H7 (cell line): ENCODE measurements at places on chromosomes 1 and 21. TPM values are rescaled to one million over a fixed set of nuclear protein-coding genes. Genes with fewer than 3 reads are reported as not detected.
A peak's percentile ranks its signal among the peaks of the same experiment; 100 is the strongest.

DNA sequence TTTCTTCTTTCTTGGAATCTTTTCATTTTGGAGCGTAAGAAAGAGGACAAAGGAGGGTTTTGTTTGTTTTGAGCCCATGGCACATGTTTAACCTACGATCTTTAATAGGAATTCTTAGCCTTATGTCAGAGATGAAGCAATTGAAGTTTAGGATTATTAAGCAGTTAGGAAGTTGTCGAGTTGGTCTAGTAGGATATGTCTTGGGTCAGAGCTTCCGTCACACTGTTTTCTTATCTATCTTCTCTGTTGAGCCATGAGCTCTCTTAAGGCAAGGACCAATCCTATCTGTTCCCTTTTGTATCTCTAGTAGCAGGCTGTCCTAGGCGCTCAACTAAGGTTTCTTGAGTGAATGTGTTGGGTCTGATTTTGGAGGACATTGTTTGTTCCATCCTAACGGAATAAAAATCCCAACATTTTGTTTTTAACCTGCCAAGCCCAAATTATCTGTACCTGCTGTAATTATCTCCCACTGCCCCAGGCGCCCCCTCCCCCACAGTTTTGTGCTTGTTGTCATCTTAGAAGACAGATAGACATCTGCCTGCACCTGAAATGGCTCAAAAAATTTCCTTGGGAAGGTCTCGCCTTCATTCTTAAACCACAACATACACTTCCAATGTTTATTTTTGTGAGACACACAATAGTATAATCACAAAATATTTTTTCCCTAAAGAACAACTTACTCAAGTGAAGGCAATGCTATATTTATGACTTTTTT, 95.3 kb upstream of the GADD45A start:
- DNase-seq: no peak

DNA sequence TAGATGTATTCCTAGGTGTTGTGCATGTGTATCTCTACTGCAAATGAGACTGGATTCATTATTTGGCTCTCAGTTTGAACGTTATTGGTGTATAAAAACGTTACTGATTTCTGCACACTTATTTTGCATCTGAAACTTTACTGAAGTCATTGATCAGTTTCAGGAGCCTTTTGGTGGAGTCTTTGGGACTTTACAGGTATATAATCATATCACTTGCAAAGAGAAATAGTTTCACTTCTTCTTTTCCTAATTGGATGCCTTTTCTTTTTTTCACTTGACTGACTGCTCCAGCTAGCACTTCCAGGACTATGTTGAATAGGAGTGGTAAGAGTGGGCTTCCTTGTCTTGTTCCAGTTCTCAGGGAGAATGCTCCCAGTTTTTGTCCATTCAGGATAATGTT, 252.2 kb downstream of the SMYD3 start:
- no peak for DNase-seq

DNA sequence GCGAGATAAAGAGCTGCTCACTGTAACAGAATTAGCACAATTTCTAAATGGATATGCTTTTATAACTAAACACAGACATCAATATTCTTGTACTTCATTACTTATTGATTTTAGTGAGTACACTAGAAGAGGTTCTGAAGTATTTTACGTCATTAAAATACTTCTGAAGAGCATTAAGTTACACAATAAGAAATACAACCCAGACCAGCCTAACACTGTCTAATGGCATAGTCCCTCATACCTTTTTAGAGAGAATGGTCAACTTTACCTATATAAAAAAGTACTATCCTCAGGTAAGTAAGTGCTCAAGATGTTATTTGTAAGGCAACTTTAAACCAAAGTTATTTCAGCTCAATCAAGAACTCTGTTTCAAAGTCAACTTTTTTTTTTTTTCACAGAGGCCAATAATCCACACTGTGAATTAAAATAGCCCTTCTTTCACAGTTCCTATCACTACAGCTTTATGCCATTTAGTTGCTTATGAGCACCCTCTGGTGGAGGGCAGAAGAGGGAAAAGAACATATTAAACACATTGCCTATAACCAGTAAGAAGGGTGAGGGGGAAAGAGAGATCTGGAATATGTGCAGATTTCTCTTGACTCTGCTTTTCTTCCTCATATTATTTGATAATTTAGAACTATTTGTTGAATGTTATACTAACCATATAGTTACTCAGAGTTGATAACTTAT, 182.1 kb upstream of the DMRTA2 start:
- DNase-seq: peak; percentile 22

DNA sequence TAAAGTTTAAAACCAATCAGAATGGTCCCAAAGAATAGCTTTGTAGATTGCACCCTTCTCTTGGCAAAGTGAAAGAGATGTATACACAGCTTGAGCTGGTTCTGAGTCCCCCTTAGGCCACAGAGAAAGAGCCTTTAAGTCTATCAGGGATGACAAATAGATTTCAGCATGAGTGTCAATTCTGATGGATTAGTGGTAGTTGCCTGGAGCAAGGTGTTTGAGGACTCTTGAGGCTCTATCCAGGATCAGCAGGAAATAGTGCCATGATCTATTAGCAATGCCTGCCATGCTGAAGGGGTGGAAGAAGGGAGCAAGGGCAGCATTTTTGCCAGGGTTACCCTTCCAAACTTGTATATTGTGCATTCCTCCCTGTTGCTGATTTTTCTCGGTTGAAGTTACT, 116.6 kb downstream of the ATG4C start:
- DNase-seq: no peak

- peak; percentile 5 for DNase-seq
These were observed 187.3 kb downstream of the SLC44A5 start for GRCh38 chr1:75423616-75424015.

- peak; percentile 22 for DNase-seq
These were observed 25.0 kb downstream of the CAPN2 start for GRCh38 chr1:223737342-223737741.

- DNase-seq: no peak
These were observed 26.2 kb downstream of the VPS26C start for GRCh38 chr21:37240978-37241377.

GRCh38 chr1:14954210-14954609, 199.3 kb upstream of the TMEM51 start:
- no peak for DNase-seq

- no peak for DNase-seq
These were observed 57.0 kb downstream of the PTGER3 start for GRCh38 chr1:70990469-70991253.

DNA sequence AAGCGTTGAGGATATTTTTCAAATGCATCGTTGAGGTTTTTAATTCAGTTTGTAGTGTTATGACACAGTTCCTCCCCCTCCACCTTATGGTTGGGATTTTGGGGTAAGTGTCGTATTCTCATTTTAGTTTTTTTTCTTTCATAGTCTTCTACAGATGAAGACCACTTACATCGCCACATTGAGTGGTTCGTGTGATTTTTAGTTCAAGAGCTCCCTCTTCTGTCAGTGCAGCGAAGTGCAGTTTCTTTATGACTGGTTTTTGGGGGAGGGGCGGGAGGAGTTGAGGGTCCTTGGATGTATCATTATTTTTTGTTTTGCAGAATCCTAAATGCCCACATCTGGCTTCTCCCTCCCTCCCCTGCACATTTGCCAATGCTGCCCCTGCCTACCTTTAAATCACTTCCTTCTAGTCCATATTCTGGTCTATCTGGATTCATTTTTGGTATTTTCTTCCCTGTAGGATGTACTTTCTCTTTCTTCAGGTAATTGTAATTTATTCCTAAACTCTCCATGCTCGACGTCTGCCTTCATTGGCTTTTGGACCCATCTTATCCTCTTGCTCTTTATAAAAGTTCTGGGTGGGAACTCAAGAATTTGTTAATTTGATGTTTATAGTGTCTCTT, 433.1 kb downstream of the CAMTA1 start:
- DNase-seq: peak; percentile 79

DNA sequence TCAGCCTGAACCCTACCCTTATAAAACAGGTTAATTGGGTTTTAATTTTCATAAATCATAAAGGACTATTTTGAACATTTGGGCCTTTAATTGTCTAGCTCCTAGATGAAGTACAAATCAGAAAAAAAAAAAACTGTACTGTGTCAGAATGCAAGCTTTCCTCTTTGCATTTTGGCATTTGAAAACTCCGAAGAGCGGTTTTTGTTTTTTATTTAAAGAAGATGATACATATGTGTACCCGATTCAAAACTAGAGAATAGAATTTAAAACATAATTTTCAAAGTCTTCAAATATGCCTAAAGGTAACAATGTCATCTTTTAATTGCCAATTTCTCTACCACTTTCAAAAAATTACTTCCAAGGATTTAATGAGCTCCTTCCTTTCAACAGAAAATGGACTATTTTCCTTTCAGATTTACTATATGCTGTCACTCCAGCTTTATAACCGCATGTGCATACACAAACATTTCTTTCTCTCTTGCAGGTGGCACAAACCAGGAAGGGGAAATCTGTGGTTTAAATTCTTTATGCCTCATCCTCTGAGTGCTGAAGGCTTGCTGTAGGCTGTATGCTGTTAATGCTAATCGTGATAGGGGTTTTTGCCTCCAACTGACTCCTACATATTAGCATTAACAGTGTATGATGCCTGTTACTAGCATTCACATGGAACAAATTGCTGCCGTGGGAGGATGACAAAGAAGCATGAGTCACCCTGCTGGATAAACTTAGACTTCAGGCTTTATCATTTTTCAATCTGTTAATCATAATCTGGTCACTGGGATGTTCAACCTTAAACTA, 33.7 kb downstream of the MRPL39 start:
- DNase-seq: no peak

GRCh38 chr1:88327391-88328267, 356.4 kb upstream of the PKN2 start:
- DNase-seq: no peak

GRCh38 chr1:32759997-32760623, 57.0 kb downstream of the YARS1 start:
- DNase-seq: peak; percentile 97

DNA sequence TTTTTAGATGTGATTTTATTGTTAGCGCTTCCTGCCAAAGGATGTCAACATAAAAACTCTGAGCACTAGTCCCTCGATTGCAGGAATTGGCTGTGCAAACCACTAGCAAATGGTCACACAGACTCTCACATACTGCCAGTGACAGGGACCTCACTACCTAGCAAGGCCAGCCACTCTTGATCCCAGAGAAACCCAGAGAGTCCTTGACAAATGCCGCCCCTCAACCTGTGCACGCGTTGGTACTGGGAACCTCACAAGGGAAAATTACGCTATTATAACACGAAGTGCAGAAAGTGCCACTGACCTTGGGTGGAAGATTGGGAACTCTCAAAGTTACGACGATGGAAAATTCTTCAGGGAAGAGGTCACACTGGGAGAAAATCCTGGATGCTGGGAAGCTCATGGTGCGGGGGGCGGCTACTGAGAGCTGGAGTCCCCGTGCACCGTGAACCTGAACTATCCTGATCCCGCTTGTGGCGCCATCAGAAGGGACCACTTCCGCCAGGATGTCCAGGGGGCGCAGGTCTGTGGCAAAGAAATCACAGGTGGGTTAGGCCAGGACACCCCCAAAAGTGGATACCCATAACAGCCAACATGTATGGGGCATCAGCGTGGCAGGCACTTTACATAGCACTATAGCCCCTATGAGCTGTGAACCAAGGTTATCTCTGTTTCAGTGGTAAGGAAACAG, 5.9 kb upstream of the KRTAP10-4 start:
- DNase-seq: peak; percentile 34

TSTD1 gene
- 91.3 and 114 TPM in 2 replicates for total RNA-seq

DNA sequence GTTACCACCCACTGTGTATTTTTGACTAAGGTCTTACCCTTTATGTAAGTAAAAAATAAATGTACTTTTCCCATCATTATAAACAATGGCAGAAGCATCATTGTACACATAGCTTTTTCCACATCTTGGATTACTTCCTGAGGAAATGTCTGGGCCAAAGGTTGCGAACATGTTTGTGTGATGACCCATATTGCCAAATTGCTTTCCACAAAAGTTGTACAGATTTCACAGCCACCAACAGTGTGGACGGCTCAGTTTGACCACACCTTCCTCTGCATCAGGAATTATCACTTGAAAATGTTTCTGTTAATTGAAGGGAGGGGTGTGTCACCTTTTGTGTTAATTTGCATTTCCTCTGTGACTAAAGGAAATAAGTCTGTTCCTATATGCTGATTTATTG, 25.7 kb downstream of the AKNAD1 start:
- DNase-seq: no peak

DNA sequence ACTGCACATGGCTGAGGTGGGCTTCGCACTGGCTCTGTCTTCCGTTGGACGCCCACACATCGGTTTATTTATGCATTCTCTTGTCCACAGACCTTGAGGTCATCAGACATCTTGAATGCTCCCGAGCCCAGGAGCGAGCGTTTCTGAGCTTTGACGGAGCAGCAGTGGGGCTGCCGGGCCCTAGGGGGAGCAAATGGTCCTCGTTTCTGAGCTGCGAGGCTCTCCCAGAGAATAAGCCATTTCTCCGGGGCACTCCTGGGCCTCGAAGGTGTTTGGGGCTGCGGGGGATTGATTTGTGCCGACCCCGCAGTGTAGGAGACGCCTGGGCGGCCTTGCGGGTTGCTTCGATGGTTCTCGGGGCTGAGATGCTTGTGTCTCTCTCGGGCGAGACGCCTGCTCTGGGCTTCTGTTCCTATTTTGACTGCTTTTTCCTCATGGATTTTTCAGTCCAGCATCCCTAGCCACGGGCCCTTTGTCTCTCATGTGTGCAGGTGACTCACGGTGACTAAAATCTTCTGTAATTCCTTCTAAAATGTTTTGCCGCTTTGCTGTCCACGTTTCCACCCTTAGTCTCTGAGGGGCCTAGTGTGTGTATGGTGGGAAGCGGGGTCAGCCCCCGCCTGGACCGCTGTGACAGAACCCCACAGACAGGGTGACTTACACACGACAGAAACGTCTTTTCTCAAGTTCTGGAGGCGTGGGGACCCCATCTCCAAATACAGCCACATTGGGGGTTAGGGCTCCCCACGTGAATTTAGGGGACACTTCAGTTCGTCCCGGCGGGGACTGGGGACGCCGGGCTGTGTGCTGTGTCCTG, 62.1 kb downstream of the FAAP20 start:
- DNase-seq: peak; percentile 89

DNA sequence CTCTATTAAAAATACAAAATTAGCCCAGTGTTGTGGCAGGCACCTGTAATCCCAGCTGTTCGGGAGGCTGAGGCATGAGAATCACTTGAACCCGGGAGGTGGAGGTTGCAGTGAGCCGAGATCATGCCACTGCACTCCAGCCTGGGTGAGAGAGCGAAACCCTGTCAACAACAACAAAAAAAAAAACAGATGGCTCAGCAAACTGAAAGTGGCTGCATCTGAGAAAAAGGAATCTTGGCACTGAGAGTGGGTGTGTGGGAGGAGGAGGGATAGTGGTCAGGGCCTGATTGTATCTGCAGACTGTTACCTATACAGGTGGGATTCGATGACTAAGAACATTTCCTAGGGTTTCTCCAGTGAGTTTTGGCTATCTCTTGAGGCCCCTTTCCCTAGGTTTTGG, 122.2 kb upstream of the BARHL2 start:
- no peak for DNase-seq

GRCh38 chr1:244022311-244022710, 28.8 kb upstream of the ZBTB18 start:
- DNase-seq: no peak

TNFSF4 gene
- 0.21 and 0.67 TPM in 2 replicates for total RNA-seq

STK40 gene
- 25.0 and 25.6 TPM in 2 replicates for total RNA-seq

TGFB2 gene
- total RNA-seq: 0.67 and 2.1 TPM in 2 replicates
